ENCODE measurements at places on chromosomes 2 and 18. TPM values are rescaled to one million over a fixed set of nuclear protein-coding genes. Genes with fewer than 3 reads are reported as not detected.

Gene SEPTIN2
- 353 TPM for total RNA-seq

Gene NYAP2
- total RNA-seq = not detected

Gene TMEFF2
- 2.3 TPM for total RNA-seq

- no peak for DNase-seq
Measured at GRCh38 chr2:128639120-128639477, 320.4 kb upstream of the HS6ST1 start.

DNA sequence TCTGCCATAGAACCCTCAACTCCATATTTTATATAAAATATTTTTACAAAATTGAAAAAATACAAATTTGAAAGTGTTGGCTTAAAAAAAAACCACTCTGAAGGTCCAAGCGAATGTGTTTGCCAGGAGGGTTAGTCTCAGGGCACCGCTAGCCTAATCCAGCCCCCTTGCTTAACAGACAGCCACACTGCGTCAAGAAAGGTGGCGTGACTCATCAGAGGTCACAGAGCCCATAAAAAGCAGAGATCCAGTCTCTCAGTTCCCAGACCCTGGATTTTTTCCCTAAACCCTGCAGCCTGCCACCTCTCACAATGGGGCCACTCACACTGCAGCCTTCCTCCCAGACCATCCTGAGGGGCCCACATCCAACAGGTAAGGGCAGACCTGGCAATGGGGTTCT is 3.9 kb upstream of the TNS1 start:
- no peak for DNase-seq

DNA sequence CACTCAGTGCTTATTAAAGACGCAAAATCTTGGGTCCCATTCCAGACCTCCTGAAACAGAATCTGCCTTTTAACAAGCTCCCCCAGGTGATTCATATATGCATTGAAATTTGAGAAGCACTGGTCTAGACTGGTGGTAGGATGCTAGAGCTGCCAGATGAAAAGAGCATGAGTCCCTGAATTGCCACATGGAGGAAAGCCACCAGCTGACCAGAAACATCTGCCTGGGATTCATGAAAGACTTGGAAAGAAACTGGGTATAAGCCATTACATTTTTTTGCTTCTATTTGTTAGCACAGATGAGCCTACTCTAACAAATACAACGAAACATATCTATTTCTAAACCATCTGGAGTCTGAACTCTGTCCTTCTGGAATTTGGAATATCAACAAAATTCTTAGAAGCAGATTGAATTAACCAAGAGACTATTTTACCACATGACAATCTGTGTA is 228.9 kb downstream of the RBM43 start:
- DNase-seq = no peak

DNA sequence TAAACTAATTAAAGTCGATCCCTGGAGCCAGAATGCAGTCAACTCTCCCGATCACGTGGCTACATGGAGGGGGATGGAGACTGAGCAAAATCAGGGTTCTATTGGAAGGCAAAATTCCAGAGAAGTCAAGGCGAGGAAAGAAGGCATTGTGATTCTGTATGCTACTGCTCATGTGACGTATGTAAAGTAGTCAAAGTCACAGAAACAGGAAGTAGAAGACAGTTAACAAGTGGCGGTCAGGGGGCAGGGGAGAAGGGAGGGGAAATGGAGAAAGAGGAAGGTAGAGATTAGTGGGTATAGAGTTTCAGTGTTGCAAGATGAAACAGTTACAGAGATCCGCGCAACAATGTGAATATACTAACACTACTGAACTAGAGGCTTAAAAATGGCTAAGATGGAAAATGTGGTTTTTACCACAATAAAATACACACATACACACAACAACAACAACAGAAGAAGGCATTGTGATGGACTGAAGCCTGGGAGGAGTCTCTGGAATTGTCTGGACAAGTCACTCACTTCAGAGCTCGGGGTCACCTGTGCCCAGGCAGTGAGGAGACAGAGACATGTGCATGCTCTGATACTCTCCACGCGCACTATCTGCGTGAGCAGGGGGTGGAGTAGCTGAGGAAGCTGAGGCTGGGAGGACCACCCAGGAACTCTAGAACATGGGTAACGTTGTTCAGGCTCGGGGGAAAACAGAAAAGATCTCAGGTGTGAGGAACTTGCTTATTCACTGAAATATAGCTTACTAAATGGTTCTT is 89.9 kb upstream of the CDCA7 start:
- no peak for DNase-seq

DNA sequence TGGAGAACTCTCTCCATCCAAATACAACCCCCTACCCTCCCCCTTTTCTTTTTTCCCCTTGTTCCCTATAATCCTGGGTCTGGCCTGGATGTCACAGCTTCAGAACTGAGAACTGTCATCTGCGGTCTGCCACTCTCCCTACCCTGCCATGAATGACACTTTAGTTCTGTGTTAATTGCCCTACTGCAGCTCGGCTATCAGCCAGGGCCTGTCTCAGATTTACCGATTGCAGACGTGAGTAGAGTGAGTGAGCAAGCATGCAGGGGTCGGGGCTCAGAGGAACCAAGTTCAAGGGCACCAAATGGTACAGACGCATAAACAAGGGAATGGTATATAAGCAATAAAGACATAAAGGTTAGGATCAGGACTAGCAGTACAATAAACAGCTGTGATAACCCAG is 967.8 kb downstream of the BCL11A start:
- no peak for DNase-seq

- no peak for DNase-seq
Measured at GRCh38 chr2:84875213-84875560, 5.7 kb downstream of the TRABD2A start.

DNA sequence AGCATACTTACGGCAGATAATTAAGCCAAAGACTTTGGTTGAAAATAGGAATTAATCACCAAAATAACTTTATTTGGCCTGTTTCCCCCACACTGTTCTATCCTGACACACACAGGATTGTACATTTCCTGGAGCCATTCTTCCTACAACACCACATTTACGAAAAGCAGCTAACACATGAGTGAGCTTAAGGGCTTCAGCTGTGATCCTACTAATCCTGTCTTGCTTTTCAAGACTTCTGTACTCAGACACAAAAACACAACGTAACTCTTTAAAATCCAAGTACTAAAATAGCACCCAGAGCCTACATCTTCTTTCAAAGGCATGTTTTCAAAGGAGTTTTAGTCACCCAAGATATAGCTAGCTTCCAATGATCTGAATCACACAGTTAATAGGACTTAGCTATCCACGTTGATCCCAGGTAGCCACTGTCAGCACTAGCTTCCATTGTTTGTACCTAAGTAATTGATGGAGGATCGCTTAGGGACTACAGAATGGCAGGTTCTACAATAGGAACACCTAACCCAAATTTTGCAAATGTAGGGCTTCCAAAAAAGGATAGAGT is 42.8 kb upstream of the TTC39C start:
- DNase-seq = no peak

DNA sequence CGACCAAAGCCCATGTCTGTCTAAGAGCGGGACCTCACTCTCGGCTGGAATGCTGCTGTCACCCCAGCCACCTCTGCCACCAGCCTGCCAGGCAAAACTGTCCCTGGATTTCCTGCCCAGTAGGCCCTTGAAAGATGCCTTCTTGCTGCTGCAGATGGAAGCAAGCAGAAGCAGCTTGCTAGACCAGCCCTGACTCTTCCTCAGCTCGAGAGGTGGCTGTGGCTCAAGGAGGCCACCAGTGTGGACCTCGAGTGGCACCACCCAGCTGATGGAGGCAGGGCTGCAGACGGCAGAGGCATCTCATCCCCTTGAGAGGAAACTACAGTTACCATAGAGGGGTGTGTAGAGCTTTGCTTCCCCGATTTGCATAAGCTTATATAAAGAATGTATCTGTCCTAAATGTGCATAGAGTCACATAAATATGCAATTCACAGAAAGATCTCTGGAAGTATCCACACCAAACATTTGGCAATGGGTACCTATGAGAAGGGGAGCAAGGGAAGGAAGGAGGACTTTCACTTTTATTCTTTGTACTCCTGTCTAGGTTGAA is 20.6 kb downstream of the ADCY3 start:
- no peak for DNase-seq

DNA sequence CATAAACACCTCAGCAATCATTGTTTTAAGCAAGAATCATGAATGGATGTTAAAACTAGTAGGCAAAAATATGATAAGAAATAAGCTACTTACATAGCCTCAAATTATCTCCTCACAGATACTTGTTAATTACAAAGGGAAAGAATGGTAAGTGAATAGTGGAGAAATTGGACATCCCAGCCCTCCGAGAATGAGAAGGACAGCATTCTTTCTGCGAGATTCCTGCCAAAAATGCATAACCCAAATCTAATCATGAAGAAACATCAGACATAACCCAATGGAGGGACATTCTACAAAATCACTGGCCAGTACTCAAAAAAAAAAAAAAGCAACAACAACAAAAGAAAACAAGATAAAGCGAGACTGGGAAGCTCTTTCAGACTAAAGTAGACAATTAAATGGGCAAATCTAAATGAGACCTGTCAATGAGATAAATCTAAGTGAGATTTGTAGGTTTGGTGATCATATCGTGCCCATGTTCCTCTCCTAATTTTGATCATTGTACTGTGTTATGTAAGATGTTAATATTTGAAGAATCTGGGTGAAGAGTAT is 57.9 kb upstream of the GLI2 start:
- no peak for DNase-seq

- no peak for DNase-seq
Measured at GRCh38 chr18:42549596-42549995, 565.9 kb downstream of the RIT2 start.

- peak; percentile 78 for DNase-seq
Measured at GRCh38 chr2:66434679-66435548, at the start of gene MEIS1. Gene MEIS1, plus strand, starts transcription at chr2:66435125. Its CDS starts 732 bp downstream, at chr2:66435857.

Data from WTC11 (cell line).